Breast epithelium (tissue), 4 donors: ENCODE measurements at places on chromosomes 5 and 9.

DNA sequence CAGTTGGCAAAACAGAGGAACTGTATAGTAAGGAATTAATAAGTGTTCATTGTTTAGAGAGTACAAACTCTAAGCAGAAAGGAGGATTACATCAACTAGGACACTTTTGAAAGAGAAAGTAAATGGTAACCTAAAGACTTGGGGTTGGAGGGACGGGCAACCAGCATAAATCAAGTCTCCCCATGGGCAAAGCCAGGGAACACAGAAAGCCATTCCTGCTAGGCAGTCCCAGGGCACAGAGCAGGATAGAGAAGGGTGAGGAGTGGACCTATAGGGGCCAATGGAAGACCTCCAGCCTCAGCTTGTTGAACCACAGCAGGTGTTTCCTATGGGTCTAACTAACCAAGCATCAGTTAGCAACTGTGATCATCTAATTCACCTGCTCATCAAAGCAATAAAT, 9.2 kb upstream of the ERAP1 start:
- DNase-seq = no peak

- no peak for DNase-seq
Observed at GRCh38 chr9:112332214-112332613, 1.2 kb downstream of the PTBP3 start.

GRCh38 chr5:92215116-92215515, 832.0 kb upstream of the ARRDC3 start:
- no peak for DNase-seq

DNA sequence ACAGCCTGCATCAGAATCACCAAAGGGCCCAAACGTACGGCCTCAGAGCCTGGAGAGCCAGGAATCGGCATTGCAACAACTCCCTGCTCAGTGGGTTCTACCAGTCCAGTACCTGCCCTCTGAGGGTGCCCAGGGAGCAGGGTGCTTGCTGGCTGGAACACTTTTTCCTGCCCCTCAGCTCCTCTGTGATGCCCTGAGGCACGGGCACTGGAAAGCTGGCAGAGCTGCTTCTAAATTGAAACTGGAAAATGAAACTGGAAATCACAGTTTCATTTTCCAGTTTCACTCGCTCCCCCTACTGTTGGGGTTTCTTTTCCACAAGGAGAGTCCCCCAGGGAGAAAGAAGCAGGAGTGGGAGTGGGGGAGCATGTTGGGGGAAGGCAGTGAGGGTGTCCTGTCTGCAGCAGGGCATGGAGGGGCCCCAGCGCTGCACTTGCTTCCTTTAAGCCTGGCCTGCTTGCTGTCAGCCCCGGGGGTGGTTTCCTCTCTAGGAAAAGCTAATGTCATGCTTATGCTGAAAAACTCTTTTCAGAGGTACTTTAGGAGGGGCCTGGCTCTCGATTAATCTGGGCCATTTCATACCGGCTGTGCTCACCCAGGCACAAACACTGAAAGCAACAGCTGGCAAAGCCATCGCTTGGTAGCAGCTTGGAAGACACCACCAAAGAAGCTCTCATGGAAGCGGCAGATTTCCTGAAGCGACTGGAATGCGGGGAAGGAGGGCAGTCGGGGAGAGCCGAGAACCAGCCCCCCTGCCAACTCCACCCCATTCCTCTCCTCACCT, 26.2 kb downstream of the IRF1 start:
- no peak for DNase-seq
